MCF 10A (cell line): ENCODE measurements at places on chromosomes 4 and X. TPM values are rescaled to one million over a fixed set of nuclear protein-coding genes. Genes with fewer than 3 reads are reported as not detected.

GRCh38 chrX:15946783-15947580 is 92.4 kb upstream of the AP1S2 start:
- DNase-seq: peak; percentile 96

GRCh38 chrX:18640686-18641085 is 31.2 kb downstream of the RS1 start:
- DNase-seq: no peak

WAS gene
- 0.37 and 0.96 TPM in 2 replicates for total RNA-seq

DNA sequence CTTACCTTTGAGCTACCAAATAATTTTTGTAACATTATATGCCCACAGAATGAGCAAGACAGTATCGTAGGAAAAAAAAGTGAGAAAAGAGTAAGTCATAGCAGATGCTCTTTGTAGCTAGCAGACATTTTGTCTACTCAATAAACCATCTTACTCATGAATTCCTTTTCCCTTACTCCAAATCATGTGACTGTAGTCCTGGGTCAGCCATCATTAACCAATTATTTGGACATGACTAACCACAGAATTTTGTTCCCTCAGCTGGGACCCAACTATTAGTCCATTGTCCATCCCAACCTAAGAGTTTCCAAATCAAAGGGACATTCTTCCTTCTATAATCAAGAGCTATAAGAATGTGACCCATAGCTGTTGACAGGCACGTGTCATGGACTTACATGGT is 11.4 kb downstream of the UBE2D3 start:
- DNase-seq: peak; percentile 51

MORC4 gene
- 23.0 and 23.8 TPM in 2 replicates for total RNA-seq
